ENCODE measurements at places on chromosomes 5 and 9.

DNA sequence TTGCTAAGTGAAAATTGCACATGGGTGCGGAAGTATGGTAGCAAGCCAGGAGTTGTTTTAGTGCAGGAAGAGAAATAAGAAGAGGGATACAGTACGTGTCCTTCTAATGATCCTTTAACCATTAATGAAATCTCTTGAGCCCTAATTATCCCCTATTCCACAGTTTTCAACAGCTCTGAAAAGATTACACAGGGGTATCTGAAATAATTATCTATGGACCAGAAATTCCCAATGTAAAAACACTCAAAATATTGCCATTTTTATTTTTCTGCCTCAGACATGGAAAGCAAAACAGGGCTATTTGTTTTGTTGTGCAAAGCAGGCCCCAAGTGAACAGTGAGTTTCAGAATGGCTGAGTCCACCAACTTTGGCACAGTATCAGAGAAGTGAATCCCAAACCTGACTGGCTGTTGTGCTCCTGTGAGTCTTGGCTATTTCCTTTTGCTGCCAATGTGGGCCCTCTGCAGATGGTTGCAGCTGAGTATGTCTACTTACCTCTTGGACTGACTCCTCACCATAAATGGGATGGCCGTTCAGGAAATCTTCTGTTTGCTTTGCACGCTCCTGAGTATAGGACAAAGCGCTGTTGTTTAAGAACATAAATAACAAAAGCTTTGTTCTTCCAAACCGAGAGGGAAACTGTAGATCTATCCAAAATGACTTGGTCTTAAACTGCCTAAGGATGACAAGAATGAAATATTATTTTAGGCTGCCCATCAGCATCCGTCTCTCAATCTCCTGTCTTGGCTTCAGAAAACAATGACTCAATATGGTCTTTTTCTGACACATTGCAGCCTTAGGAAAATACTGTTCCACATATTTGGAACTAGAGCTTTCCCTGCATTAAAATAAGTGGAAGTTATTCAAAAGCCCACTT, 204.1 kb downstream of the DEPDC1B start:
- DNase-seq, result no peak

DNA sequence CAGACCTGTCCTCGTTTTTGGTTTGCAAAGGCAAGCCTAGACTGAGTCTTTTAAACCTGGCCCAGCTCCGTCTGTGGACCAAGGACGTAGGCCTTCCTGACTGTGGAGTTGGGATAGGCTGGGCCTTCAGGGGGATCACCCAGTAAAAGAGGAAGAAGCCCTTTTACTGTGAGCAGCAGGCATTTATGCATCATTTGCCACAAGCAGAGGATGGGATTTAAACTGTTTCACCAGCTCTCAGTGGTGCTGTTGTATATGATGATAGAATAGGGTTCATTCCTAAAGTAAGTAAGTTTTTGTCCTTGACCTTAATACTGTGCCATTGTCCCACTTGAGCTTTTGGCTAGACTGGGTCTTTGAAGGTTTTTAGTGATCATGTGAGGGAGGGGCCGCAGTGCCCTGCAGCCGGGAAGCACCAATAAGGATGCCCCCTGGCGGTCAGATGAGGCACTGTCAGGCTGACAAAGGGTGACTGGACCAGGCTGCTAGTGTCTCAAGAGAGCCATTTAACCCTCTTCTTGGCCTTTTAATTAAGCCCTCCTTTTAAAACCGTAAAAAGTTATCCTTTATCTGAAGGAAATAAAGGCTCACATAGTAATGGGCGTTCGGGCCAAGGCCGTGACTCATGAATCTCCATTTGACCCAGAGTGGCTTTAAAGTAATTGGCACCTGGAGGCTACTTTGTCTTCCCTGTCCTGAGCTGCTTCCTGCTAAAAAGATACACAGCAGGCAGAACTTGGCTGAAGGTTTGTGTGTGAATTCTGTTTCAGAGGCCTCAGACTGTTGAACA, 74.0 kb downstream of the UBAP1 start:
- peak; percentile 53 for DNase-seq

- no peak for DNase-seq
Observed at GRCh38 chr9:14180093-14180959, 133.6 kb downstream of the NFIB start.

DNA sequence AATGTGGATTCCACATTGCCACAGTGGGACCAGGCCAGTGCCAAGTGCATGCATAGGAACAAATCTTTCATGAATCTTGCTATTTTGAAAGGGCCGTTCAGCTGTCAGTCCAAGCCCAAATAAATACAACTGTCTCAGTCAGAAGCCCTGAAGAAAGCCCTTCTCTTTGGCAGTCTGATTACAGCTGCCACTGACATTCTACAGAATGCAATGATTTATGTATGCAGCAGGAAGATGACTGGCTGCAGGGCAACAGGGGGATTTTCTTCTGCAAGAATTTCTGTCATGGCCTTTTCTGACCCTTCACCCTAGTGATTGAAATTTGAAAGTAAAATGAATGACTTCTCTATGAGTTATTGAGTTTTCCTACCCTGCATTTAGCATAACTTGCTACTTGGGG, 86.7 kb upstream of the FER start:
- DNase-seq, result no peak

GRCh38 chr9:87107072-87107471, 159.8 kb upstream of the GAS1 start:
- DNase-seq, result no peak

DNA sequence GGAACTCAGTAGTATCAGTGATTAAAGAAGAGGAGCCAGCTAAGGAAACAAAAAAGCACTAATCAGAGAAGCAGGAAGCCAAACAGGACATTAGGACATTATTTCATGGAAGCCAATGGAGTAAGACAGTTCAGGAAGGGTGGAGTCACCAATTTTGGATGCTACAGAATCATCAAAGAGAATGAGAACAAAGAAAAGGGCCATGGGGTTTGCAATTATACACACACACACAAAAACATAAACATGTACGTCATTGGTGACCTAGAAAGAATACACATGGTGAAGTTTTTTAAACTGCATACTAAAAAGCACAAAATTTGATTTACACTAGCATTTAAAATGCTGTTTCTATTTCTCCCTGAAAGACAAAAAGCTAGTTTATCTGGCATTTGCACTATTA, 96.8 kb upstream of the MRPS30 start:
- DNase-seq, result no peak

DNA sequence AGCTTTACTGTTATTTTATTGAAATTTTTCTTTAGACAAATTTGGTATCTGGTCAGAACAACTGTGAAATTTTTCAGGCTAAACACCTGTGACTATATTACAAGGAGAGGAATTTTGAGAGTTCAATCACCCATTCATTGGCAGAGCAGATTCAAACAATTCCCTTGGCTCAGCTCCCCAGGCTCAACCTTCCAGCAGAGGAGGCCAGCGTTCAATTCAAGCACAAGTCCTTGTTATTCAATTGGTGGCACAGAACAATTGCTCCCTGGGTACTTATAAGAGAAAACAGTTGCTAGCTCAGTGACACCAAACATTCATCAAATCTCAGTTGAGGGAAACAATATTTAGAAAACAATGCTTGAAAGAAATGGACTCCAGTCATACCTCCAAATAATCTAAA, 83.3 kb downstream of the SUSD1 start:
- no peak for DNase-seq

GRCh38 chr5:10863763-10864383, 102.8 kb upstream of the DAP start:
- peak; percentile 27 for DNase-seq

DNA sequence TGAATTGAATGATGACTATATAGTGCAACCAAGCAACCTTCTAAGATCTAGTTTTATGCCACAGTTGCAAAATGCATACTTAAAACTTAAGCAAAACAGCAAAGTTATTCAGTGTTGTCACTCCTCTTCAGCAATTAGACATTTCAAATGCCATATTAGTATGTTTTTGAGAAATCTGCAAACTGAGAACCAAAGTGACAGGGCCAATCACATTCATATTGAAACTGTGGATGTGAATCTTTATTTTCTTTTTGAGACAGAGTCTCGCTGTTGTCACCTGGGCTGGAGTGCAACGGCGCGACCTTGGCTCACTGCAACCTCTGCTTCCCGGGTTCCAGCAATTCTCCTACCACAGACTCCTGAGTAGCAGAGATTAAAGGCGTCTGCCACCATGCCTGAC, 249.2 kb upstream of the EFNA5 start:
- DNase-seq, result no peak

DNA sequence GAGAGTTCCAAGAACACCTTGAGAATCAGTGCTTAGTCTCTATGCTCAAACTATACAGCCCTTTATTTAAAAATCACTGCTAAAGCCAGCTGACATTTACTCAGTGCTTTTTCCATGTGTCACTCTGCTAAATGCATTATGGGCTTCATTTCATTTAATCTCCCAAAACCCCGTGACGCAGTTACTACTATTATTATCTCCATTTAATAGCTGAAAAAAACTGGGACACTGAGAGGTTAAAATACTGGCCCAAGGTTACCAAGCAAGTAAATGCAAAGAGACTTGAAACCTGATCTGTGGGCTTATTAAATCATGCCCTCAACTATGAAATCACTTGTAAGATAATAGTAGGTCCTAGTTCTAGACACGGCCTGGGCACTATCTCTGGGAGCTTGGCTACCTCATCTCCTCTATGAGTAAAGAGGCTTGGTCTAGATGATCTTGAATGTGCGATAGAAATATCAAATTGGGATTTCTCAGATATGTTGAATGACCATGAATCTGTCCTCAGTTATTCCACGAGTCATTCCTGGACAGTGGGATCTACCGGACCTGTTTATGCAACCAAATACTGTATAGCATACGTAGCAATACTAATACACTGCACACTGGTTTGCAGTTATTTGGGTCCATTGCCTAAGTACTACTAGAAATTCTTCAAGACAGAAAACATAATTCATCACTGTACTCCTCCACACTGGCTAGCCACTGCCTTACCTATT, 32.3 kb downstream of the MARCHF11 start:
- DNase-seq, result no peak

DNA sequence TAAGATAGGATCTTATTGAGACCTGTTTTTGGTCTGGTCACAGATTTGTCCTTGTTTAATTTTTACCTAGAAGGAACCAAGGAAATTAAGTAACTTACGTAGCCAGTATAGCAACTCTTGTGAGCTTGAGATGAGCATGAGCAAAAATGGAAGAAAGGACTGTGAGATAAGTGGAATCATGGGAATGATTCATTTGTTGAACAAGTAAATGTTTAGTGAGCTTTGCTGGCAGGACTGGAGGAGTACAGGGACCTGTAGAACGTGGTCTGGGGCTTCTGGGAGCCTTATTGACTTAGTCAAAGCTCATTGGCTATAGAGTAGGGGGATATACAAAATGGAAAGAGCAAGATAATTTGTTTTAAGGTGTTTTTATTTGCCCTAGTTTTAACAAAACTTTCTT, 3.0 kb downstream of the RAD23B start:
- DNase-seq, result no peak

GRCh38 chr5:131338051-131338453, 74.2 kb downstream of the CDC42SE2 start:
- DNase-seq, result no peak

DNA sequence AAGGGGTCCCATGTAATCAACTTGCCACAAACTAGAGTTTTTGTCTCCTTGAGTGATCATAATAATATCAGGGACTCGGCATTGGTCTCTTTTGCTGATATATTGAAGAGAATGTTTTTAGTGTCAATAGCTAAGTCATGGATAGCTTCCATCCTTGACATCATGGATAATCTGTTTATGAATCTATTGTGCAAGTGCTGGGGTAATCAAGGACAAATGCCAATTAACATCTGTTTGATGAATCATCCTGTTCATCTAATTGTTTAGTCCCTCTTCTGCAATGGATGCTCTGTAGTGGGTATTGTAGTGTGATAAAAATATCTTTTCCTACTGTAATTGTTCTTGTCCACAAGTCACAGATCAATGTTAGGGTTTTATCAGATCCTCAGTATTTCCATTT, 607.5 kb upstream of the SEMA6A start:
- no peak for DNase-seq

GRCh38 chr5:8098081-8098480, 229.1 kb downstream of the MTRR start:
- no peak for DNase-seq

DNA sequence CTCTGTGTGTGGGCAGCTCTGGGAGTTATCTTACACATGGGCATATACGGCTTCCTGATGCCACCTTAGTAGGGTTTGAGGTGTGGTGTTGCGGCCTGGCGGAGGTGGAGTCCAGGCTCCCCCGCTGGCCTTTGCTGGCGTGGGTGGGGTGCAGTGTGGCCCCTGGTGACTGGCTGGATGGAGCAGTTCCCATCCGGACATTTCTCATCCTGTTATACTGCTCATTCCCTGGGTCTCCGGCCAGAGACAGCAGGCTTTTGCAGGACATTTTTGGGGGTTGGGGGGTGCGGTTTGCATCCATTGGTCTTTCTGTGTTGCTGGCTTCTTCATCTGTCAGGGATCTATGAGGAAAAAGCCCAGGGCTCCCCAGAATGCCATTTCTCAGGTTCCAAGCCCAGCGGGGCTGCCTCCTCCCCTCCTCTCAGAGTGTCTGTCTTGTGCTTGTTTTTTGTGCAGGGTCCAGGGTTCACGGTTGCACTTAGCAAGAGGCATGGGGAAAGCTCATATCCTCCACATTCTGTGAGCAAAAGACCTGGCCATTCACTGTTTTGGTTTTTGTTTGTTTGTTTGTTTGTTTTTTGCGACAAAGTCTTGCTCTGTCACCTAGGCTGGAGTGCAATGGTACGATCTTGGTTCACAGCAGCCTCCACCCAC, 22.3 kb downstream of the NDUFS6 start:
- no peak for DNase-seq

- DNase-seq, result peak; percentile 59
Observed at GRCh38 chr5:157603333-157604190, 28.0 kb upstream of the ADAM19 start.

DNA sequence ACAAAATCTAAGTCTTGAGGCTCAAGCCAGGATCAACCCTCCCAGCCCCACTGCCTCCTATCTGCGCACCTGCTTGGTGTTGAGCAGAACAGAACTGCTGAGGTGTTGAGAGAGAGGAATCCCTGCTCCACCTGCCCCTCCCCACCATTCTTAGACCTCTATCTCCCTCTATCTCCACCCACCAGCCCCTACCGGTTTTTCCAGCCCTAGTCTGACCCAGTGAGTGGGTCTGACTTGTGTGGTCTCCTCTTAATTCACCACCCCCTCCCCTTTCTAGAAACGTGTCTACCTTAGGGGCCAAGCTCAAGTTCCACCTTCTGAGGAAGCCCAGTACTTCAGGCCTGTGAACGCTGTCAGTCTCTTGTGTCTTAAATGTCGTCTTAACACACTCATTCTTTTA, 93.7 kb downstream of the ARHGAP26 start:
- no peak for DNase-seq

- DNase-seq, result no peak
Observed at GRCh38 chr9:10112070-10112469, 500.7 kb downstream of the PTPRD start.

GRCh38 chr9:84583866-84584265, 85.7 kb upstream of the NTRK2 start:
- no peak for DNase-seq

GRCh38 chr9:129326061-129327005, 148.3 kb upstream of the IER5L start:
- DNase-seq, result no peak

DNA sequence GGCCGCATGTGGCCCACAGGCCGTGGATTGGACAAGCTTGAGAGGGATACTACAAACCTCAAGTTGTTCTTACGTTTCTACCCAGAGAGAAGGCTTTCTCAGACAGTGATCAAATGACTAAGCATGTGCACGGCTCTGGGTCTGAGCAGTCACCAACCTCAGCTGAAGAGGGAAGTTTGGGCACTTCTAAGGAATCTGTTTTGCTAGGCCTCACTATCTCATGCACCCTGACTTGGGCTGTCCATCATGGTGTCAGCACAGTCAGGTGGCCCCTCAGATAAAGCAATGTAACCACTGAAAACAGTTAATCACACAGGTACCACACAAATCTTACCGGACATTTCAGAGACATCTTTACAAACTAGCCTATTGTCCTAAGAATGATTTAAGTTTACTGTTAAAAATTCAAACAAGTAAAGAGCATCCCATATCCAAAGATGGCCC, 24.6 kb downstream of the CSF2 start:
- peak; percentile 45 for DNase-seq
